SK-MEL-5 (cell line): ENCODE measurements at places on chromosomes 13 and 19.

DNA sequence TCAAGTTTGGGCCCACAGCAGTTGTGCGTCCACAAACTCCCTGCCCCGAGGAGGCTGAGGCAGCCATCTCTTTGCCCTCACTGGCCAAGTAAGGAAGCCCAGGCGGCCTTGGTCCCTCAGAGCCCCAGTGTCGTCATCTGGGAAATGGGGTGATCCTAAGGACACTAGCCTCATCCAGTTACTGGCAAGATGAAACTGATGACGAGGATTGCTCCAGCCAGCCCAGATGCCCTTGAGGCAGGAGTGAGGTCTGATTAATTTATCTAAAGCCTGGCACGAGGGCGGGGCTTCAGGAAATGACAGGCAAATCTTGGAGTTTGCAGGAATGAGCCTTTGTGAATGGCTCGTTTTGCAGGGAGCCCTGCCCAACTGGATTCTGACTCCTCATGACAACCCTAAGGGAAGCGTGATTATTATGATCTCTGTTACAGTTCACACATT lies 5.6 kb downstream of the LIPE start:
- peak; percentile 35 for DNase-seq

DNA sequence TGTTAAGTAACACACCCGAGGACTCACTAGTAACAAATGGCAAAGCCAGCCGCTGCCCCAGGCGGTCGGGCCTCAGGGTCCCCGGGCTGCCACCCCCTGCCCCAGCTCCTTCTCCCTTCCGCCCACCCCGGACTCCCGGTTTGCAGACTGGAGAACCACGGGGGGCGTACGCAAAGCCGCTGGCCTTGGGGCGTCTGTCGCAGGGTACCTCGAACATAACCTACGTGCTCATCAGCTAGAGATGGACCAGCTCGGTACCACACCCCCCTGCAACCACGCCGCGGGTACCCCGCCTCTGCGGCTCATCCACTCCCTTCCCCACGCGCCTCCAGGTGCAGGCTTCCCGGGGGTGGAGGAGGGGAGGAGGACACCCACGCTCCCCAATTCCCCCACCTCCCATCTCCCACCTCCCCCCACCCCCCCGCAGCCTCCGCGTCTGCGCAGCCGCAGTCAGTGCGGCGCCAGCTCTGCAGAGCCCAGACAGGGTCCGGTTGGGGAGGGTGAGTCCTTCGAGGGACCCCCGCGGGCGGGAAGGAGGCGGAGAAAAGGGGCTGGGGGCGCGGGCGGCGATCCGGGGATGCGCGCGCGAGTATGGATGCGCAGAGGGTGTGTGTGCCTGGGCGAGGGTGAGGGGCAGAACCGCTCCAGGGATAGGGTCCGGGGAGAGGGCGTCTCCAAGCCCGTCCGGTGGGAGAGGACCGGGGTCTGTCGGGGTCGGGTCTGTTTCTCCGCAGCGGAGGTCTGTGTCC lies at the start of gene SMIM17:
Gene SMIM17 (plus strand): TSS at position 449 of the 749 bp plus-strand sequence. CDS start 2,509 bp downstream, outside the sequence.
- no peak for DNase-seq

- no peak for DNase-seq
Measured at GRCh38 chr13:59461411-59461810, 702.3 kb downstream of the DIAPH3 start.

DNA sequence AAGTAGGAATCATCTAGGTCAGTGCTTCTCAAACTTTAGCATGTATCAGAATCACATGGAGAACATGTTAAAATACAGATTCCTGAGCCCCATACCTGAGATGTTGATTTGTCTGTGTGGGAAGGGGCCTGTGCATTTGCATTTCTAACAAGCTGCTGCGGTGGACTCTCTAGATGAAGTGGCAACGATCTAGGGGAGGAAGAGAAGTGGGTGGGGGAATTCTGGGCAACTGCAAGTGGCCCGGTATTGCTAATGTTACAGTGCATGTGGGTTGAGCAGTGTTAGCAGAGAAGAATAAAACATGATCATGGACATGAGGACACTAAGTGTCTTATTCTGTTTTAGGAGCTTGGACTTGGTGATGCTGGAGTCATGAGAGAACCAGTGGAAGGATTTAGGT lies 329.0 kb downstream of the OLFM4 start:
- no peak for DNase-seq

DNA sequence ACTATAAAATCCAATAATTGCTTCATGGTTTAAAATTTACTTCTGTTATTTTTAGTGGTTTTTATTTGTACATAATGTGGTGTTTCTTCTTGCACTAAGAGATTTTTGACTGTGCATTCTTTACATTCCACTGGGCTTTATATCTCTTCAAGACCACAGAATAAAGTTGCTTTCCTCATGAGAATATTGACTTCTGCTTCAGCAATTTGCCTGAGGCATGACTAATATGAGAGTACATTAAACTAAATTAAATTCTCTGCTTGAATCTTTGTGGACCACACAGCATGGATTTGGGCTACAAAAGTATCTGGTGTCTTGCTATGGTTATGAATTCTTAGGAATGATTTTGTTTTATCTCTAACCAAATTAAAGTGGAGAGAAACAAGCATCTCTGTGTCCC lies 1463.4 kb upstream of the PCDH20 start:
- peak; percentile 3 for DNase-seq

DNA sequence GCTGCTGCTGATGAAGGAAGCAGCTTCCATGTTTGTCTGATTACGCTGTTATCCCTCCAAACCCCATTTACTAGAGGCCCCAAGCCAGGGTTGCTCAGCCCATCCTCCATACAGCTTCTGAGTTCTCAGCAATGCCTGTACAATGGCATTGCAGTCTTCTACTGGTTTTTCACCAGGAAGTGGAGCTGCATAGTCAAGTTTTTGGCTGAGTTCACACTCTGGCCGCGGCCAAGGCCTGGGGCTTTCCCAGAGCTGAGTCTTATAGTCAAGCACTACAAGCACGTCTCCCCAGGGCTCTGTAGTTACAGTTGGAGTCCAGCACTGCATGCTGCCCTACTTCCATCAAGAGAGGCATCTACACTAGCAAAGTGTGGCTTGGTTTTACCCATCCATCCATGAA lies 182.5 kb downstream of the POU4F1 start:
- DNase-seq = no peak

DNA sequence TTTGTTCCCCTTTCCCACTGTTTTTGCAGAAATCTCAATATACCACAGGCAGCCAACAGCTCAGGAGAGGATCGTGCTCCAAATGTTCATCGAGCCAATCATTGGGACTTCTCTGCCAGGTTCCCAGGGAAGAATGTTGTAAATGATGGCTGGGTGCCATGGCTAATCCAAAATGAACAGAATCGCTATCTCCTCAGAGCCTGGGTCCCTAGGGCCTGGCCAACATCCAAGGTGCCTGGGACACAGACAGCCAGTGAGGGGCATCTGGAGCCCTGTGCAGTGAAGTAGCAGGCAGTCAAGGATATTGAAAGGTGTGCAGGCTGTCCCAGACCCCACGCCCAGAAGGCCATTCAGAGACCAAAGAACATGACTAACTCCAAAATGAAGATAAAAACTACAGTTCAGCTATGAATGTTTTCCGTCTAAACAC lies 37.8 kb downstream of the BRD4 start:
- DNase-seq = no peak

DNA sequence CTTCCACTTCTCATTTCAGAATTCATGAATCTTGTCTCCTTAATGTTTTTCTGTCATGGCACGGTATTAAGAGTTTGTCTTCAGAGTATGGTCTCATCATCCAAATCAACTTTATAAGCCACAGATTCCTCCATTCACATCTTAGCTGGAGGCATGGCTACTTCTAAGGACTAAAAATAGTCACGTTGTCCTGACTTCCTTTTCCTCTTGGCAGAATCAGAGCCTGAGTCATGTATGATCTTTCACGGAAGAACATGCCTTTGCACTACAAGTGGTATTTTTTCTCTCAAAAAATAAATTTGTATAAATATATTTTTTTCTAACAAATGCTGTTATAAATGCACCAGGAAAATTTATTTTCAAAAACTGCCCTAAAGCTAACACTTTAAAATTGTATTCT lies 71.4 kb downstream of the ALOX5AP start:
- DNase-seq = peak; percentile 50
